ENCODE measurements at places on chromosomes 2 and 18.

GRCh38 chr2:46951290-46952064, 35.9 kb upstream of the MCFD2 start:
- no peak for DNase-seq

DNA sequence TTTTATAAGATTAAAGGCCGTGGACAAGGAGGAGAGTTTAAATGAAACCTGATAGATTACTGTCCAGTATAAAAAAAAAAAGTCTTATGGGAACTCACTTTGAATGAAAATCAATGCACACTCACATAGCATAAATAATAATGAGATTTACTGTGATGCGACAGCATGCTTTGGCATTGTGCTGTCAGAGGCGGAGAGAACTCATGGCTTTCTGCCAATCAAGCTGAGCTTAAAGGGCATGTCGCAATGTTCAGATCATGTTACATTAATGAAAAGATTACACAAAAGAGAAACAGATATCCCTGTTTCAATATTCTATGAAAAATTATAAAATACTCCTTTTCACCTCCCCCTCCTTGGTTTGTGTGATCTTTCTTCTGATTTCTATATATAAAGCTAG, 310.8 kb downstream of the ERBB4 start:
- no peak for DNase-seq

DNA sequence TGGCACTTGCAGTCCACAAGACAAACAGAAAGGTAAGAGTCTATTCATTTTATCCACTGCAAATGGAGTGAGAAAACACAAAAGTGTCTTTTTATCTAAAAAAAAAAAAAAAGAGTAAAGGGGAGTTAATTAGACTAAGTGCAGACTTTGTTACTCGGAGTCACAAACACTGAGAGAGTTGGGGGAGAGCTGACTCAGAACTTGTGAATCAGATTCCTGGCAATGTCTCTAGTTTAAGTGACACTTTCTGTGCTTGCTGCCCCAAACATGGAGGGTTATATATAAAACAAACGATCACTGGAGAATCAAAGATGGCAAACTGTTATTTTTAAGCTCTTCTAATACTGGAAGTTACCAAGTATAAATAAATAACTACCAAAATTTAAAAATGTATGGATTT, 505.8 kb upstream of the NRP2 start:
- no peak for DNase-seq

- no peak for DNase-seq
These were observed 32.4 kb downstream of the GULP1 start for GRCh38 chr2:188324067-188324466.

DNA sequence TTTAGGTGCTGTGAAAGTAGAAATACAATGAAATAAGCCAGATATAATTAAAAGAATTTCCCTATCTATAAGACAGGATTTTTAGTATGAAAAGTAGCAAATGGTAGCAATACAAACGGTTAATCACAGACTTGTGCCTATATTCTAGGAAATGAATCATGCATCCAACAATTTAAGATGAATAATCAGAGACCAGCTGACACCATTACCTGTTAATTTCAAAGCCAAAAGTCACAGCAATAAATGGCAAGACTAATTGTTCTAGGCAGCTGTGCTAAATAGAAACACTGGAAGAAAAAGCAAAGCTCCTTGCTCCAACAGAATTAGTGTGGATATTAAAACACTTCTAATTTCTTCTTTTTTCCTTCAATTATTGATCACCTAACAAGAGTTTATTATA, 35.1 kb upstream of the MPP4 start:
- DNase-seq = no peak

DNA sequence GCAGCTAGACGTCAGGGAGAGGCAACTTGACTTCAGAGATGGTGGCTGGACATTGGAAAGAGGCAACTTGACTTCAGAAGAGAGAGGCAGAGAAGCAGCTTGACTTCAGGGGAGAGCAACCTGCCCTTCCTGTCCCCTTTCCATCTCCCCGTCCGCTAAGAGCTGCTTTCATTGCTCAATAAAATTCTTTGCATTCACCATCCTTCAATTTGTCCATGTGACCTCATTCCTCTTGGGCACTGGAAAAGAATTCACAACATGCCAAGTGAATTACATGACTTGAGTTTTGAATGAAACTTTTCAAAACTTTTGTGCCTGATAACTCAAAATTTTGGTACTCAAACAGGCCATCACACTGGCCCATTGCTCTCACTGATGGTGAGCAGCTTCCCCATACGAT, 158.9 kb downstream of the DPP4 start:
- no peak for DNase-seq

GRCh38 chr2:23624915-23625314, 239.9 kb downstream of the KLHL29 start:
- no peak for DNase-seq

DNA sequence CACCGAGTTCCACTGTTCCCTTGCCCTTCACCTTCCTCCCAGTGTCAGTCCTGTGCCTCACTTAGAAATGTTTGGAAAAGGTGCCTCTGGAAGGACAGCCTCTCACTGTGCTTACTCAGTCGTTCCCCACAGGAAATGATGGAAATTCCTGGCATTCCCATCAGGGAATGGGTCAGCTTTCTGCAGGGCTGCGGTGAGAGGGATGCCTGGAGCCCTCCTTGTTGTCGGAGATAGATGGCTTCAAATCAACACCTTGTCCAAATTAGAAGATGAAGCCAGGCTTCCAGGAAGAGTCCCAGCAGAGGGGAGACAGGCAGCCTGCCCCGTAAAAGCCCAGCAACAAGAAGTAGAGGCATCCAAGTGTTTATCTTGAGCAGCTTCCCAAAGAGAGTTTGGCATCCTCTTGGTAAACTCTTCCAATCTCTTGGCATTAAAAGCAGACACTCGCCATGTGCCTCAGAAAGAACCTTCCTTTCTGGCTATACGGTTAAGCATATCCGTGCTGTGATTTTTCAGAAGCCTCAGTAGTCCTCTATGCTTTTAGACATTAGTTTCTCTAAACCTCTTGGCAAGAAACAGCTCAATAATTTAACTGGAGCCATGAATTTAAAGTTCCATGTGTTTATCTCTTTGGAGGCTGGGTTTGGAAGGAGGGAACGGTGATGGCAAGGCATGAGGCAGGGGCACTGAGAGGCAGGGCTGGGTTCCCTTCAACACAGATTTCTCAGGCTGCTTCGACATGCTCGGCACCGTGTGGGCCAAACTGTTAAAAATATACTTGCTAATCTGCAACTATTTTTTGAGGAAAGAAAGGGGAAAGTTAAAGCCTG, 25.1 kb downstream of the COLEC12 start:
- no peak for DNase-seq

- no peak for DNase-seq
These were observed 452.7 kb upstream of the HS6ST1 start for GRCh38 chr2:128771401-128771800.

GRCh38 chr2:175684466-175684865, 317.6 kb downstream of the LNPK start:
- no peak for DNase-seq

- DNase-seq = peak; percentile 35
These were observed 33.5 kb downstream of the MGAT5 start for GRCh38 chr2:134287323-134287722.

GRCh38 chr18:3906116-3906750, 456.3 kb downstream of the TGIF1 start:
- no peak for DNase-seq

DNA sequence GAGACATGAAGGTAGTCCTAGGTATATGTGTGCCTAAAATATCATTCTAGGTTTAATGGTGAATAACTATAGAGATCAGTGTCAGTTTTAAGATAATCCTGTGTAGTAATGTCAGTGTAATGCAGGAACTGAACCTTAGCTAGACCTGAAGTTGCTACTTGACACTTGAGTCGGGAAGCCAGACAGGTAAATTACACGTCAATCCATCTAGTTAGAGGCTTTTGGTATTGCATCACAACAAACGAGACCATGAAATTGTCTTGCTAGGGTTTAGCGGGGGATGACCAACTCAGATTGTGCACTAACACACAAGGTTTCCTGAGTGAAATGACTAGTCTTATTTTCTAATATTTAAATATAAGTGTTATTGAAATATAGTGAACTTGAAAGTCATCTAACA, 2.0 kb downstream of the YPEL5 start:
- DNase-seq = no peak

- DNase-seq = no peak
These were observed 7.6 kb upstream of the ONECUT2 start for GRCh38 chr18:57427429-57428201.

- no peak for DNase-seq
These were observed 835.3 kb downstream of the EPHA4 start for GRCh38 chr2:220736778-220737177.
